ENCODE measurements at places on chromosomes 5 and 9.

GRCh38 chr5:92841604-92842155, 739.3 kb downstream of the NR2F1-AS1 start:
- no peak for DNase-seq

GRCh38 chr5:139605887-139606286, 42.3 kb upstream of the CXXC5 start:
- DNase-seq = no peak

GRCh38 chr5:63053019-63053638, 474.5 kb downstream of the LRRC70 start:
- DNase-seq = no peak

GRCh38 chr5:1648806-1649205, 125.0 kb upstream of the LPCAT1 start:
- no peak for DNase-seq

- no peak for DNase-seq
These were observed 1266.2 kb upstream of the CDH18 start for GRCh38 chr5:21254161-21254560.

GRCh38 chr5:101520417-101520816, 617.3 kb upstream of the ST8SIA4 start:
- no peak for DNase-seq

DNA sequence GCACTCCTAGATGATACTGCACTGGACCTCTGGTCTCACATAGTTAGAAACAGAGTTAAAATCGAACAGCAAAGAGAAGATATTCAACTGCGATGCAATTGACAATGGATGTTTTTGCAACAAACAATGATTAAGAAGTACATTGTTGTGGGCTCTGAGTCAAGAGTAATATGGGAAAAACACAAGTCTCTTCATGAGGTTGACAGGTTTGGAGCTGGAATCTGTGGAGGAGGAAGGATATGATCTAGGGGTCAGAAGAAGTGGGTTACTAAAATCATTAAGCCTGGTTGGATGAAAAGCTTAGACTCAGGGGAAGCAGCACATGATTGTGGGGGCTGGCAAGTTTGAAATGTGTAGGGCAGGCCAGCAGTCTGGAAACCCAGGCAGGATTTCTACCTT, 53.1 kb downstream of the PDCD1LG2 start:
- DNase-seq = no peak

GRCh38 chr5:132466433-132467286, 23.9 kb downstream of the IRF1 start:
- DNase-seq = no peak

DNA sequence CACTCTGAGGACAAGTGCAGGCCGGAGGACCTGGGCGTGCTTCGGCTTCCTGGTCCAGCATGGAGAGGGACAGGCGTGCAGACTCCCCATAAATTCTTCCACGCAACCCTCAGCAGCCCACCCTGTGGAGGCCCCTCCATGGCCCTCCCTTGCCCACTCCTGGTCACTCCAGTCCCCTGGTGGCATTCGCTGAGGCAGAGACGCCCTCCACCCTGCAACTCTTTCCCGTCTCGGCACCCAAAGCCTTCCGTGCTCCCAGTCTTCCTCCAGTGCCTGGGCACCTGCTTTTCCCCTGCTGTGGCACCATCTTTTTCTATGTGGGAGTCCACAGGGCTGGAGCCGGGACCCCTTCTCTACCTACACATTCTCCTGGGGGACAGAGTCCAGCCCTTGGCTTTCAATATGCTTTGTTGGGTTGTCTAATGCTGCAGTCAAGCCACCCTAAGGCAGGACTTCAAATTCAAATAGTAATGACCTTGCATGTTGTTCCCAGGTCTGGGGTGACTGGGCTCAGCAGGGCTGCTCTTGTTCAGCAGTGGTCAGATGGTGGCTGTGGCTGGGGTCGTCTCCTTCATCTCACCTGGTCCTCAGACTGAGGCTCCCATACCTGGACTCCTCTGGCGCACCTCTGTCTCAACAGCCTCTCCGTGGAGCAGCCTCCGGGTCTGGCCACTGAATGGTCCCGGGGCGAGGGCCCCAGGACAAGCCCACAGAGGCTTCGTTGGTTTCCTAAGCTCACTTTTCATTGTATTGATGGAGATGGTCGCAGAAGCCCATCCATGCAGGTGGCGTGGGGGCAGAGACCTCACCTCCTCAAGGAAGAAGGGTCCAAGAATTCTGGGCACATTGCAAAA, 15.2 kb downstream of the MRPL36 start:
- no peak for DNase-seq

DNA sequence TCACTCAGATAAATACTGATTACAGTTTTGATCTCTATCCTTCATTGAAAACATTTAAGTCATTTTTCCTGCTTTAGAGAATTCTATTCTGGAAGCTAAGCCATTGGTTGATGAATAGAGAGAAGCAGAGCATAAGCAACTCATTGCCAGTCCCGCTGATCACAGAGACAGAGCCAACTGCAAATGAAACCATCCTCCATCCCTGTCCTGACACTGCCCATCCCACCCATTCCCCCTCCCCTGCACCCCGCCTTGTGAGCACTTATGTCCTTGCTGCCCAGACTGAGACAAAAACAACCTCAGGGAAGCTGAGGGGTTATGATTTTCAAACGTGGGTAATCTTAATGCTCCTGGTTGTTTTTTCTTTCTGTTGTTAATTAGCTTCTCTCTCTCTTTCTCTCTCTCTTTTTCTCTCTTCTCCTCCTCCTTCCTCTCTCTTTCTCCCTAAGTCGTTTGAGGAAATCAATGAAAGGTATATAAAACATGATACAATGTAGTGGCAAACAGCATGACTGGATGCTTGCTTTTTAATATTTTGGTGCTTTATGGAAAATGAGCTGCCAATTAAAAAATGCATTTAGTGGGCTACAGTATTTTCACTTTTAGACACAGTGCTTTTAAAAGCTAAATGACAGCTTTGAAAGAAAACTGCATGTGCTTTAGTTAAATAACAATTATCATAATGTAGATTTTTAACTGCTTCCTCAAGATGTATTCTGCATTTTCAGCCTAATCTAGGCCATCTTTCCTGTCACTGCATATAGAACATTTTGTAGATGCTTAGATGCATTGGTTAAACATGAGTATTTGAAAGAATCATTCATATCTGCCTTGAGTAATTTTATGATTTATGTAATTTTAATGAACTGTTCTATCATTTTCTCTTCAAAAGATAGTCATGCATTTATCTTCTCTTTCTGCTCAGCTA, 57.3 kb downstream of the CMYA5 start:
- DNase-seq = no peak

DNA sequence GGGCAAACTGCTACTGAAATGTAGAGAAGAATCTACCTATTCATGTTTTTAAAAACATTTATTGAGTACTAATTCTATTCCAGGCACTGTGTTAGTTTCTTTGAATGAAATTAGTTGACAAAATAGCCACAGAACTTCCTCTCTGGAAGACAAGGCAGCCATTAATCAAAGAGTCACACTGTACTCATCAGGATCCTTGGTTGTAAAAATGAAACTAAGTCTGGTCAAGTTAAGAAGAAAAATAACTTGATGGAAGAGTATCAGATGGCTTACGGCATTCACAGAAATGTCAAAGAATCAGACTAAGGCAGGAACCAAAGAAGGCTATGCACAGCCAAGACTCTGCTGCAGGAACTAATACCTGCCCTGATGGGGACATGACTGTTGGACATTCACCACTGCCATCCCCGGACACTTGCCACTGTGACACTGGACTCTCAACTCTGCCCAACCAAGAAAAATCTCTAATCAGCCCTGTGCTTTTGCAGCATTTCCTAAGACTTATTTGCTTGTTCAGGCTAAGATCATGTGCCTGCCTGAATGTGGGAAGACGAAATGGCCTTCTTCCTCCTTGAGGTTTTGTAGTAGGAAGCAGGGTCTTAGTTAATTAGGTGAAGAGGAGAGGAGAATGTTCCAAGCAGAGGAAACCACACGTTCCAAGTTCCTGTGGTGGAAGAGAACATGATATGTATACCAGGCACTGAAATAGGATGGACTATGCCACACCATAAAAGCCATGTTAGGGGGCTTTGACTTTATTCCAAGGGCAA, 23.3 kb upstream of the NDUFB6 start:
- no peak for DNase-seq

DNA sequence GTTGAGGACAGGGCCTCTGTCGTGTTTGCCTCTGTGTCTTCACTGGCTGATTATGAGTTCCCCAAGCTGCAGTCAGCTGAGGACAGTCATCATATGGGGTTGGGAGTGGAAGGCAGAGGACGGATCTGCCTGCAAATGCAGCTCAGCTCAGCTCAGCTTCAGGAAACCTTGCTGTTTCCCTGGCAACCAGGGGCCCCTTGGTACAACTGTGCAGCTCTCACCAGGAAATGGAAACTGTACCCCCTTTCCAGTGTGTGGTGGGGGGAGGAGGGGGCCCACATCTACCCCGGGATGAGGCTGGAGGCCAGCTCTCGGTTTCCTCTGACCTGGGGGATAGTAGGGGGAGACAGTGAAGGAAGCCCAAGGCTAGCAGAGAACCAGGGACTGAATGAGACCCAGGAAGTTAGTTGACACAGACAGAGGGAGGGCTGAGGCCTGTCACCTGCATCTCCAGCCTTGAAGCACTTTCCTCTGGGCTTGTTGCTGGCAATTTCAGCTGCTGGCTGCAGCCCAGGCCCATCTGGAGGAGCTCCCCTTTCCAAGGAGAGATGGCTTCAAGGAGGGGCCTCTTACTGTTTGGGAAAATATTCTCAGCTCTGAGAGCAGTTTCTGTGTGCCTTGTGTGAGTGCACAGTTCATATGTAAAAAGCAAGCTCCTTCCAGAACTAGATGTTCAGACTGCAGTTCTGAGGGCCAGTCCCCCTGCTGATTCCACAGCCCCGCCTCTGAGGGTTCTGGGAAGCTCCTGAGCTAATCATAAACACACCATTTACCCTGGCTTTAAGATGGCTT, 6.9 kb downstream of the ANXA6 start:
- DNase-seq = peak; percentile 49

DNA sequence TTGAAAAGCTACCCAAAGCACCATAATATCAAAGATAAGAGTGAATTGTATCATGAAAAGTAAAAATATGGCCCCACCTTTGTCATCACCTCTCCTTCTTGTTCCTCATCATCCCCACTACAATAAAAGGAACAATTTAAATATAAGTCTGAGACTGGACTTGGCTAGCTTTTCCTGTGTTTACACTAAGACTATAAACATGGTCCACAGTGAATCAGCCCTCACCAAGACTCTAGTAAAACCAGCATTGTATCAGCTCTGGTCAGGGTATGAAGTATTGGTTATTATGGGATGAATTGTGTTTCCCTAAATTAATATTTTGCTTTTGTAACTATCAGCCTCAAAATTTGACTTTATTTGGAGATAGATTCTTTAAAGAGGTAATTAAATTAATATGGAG, 105.4 kb downstream of the SLC25A46 start:
- DNase-seq = no peak

DNA sequence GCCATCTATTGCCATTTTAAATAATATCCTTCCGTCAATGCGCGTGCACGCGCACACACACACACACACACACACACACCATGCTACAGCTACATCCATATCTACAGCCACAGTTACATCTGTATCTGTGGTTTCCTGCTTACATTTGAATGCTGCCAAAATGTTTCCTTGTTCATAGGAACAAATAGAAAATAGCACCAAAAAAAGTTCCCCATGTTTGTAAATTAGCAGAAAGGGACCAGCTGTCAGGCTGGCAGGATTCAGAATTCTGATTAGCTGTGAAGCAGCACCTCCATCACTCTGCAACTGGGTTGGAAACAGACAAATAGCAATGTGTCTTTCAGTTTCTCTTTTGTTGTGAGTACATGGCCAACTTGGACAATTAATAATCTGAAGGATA, 601.5 kb downstream of the IRX1 start:
- no peak for DNase-seq

DNA sequence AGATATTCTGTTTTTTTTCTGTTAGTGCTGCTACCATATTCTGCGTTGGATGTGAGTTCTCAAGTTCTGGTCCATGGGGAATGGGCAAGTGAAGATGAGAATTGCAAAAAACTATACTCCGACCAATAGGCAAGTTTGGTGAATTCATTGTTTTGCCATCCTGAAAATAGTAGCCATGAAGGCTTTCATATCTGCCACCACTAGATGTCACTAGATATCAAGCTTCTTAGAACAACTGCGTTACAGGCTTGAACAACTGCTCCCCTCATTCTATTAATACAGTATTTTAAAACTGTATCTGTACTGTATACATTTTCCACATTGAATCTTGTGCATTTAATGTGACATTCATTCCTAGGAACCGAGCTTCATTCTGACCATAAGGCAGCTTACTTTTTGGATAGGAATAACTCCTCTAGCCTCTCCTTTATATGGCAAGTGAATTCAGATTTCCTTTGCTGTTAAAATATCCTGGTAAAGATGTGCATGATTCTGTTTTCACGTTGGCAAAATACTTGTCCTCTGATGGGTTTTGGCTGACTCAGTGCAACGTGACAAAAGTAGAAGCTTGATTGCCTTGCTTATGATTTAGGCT, 163.6 kb downstream of the SREK1 start:
- DNase-seq = no peak

DNA sequence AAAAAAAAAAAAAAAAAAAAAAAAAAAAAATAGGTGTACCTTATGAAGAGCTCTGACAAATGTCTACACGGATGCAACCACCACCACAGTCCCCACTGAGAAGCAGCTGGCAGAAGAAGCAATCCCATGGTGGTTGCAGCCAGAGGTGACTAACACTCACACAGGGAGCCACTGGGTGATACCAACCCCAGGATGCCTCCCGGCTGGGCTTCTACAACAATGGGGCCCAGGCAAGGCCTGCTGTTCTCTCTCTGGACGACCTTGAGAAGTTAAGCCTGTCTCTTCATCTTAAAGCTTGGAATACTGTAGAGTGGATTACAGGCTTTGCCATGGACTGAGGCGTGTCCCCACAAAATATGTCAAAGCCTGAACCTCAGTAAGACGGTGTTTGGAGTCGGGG, 104.1 kb downstream of the ROR2 start:
- DNase-seq = no peak

- DNase-seq = no peak
These were observed 23.9 kb upstream of the LPCAT1 start for GRCh38 chr5:1547655-1548054.

DNA sequence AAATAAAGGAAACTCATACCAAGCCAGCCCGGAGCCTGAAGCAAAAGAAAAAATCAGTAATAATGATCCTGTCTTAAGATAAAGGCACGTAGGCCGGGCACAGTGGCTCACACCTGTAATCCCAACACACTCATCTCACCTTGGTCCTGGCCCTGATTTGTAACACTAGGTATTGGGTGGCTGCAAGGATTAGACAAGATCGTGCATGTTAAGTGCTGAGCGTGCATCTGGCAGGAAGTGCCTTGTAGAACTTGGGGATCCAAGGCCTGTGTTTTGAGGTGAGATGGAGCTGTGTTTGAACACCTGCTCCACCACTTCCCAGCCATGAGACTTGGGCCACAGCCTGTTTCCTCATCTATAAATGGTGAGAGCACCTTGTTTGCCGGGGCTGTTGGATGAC, 41.5 kb downstream of the SPRY4 start:
- no peak for DNase-seq

DNA sequence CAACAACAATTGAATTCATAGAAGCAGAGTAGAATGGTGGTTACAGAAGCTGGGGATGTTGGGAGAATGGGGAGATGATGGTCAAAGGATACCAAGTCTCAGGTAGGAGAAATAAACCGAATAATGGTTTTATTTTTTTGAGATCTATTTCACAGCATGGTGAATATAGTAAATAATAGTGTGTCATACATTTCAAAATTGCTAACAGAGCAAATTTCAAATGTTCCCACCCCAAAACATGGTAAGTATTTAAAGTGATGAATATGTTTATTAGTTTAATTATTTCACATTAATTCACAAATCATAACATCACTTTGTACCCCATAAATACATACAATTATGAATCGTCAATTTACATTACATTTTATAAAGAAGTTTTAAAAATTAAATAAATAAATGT, 72.7 kb upstream of the ATG10 start:
- no peak for DNase-seq
